Activated CD4-positive, alpha-beta T cell treated with anti-CD3 and anti-CD28 coated beads for 24 hours (primary cell): ENCODE measurements at places on chromosomes 3 and 15.

DNA sequence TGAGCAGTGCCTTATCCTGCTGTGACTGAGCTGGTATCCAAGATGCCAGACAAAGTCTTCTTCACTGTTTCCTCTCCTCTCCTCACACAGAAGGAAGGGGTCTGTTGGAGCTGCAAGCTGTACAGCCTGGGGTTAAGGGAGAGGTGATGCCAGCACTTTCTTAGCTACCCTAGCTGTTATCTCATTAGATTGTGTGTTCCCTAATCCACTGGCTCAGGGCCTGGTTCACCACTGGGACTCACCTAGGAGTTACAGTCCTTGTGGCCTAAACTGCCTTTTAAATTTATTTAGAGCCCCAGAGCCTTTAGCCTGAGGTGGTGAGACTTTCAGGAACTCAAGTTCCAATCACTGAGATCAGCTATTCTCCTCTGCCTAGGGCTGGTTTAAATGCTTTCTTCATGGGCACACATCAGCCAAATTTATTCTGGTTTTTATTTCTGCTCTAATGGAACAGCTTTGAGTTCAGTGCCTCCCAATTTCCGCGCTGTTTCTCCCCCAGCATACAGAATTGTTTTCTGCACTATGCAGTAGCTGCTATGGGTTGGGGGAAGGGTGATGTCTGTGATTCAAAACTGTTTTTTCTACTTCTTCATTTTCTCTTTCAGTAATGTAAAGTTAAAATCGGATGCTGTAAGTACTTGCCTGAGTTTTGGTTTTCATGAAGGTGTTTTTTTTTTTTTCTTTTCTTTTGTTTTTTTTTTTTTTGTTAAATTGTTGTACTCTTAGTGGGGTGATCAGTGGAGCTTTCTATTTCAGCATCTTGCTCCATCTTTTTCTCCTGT is 198.8 kb downstream of the DOCK3 start:
- no peak for DNase-seq

DNA sequence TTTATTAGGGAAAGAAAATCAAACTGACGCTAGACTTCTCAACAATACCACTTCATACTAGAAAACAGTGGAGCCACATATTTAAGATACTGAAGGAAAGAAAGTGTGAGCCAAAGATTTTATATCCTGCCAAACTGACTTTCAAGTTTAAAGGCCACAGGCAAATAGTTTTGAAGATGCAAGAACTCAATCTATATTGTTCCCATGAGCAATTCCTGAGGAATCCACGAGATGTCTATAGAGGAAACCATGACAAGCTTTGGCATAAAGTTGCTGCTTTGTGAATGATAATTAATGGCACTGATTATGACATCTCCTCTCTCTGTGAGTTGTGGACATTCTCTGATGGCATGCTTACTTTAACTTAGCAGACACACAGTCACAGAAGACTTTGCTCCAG is 276.1 kb upstream of the GOLGA6L4 start:
- DNase-seq = no peak

DNA sequence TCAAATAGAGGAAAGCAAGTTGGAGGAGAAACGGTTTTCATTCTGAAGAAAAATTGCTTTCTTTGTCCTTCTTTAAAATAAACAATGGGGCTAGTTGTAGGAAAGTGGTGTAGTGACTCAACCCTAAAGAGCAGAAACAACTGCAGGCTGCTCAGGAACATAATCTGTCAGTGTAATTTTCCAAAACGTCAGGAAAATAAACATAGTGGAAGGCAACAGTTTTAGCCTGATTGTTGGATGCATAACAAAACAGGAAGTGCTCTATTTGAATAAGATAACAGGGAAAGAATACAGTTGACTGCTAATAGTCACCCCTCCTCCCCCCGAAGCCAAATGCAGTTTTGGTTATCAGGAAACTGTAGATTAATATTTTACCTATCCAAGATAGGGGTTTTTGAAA is 167.6 kb downstream of the ECT2 start:
- no peak for DNase-seq

- no peak for DNase-seq
Measured at GRCh38 chr3:29451920-29452319, 171.0 kb downstream of the RBMS3 start.

DNA sequence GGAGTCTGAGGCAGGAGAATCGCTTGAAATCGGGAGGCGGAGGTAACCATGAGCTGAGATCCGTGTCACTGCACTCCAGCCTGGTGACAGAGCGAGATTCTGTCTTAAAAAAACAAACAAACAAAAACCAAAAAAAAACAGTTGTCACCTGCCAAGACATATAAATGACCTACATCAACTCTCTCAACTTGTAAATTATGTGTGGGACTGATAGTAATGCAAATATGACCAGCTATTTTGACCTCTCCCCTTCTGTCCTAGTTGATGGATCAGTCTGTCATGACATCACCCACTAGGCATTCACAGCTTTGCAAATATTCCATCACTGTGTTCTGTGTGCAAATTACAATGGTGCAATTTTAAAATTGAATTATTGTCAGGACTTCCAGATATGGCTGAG is 175.4 kb downstream of the EBLN2 start:
- DNase-seq = no peak
